Stimulated activated CD4-positive, alpha-beta T cell treated with anti-CD3 and anti-CD28 coated beads, Interleukin-1b, Interleukin-23, amount 100 ng/mL, for 1 hour (primary cell): ENCODE measurements at places on chromosomes 12 and 14.

DNA sequence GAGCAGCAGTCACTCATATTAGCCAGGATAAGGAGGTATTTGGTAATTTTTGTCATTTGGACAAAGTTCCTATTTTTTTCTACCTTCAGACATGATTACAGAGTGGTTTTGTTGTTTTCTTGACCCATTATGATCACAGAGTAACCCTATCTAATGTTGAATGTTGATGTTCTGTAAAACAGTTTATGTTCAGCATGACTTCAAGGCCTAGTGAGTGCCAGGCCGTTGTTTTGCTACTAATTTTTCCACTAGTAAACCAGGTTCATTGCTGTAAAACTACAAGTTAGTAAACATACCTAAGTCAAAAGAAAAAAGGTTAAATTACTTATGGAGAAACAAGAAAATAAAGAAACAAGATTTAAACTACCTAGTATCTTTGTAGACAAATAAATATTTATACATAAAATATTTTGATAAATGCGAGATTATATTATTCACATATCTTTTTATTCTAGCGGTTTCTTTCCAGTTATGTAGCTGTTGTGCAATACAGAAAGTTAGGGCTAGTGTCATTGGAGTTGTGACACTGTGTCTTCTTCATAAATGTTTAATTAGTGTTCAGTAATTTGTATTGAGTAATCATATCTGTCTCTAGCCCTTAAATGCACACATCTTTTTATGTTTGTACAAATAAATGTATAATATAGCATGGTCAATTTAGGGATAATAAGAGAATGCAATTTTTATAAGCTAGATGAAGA lies 16.5 kb downstream of the ETNK1 start:
- no peak for DNase-seq

- DNase-seq = no peak
Measured at GRCh38 chr14:92959189-92959531, 36.2 kb downstream of the CHGA start.

DNA sequence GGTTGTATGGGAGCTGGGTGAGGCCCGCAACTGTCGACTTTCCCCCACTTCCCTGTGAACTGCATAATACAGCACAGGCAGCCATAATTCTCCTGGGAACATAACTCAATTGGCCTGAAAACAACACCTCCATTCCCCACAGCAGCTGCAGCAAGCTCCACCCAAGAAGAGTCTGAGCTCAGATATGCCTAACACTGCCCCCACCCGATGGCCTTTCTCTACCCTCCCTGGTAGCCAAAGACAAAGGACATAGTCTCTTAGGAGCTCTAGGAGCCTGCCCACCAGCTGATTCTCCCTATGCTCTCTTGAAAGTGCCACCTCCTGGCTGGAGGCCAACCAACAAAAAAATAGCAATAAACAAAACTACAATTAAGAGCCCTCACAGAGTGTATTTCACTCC lies 542.7 kb upstream of the LMO3 start:
- DNase-seq = no peak

DNA sequence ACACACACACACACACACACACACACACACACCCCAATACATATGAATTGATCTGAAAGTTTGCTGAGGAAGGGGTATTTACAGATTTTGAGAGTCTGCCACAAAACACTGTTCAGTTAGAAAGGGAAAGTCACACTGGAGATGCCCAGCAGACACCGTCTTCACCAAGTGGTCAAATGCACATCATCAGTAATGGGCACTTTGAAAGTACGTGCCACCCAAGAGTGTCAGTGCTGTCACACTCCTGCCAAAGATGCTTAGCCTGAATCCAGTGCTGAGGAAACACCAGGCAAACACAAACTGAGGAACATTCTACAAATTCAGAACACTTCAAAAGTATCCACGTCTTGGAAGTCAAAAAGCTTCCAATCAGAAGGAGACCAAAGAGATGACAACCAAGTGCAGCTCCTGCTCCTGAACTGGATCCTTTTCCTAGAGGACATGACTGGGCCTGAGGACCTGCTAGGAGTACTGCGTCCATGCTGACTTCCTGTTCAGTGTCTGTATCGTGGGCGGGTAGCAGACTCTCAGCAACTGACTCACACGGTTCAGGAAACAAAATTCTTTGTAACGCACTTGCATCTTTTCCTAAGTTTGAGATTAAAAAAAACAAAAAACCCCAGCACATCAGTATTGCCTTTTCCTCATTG lies 18.6 kb downstream of the PSMC1 start:
- no peak for DNase-seq

DNA sequence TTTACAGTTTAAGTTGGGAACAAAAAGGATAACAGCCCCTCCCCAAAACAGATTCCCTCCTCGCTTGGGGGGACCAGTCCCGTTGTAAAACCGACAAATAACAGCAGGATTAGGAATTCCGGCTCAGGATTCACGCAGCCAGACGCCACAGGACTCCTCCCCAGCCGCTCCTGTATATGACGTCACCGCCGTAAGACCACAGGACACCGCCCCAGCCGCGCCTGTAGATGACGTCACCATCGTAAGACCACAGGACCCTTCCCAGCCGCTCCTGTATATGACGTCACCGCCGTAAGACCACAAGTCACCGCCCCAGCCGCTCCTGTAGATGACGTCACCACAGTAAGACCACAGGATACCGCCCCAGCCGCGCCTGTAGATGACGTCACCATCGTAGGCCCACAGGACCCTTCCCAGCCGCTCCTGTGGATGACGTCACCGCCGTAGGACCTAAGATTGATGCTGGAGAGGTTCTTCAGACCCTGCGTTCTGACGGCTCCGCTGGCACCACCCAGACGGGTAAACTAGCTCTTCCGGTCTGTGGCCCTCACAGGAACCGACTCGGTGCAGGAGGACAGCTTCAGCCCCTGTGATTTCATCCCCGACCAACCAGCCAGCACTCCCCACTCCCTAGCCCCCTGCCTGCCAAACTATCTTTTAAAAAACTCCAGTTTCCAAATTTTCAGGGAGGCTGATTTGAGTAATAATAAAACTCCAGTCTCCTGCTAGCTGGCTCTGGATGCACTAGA lies 43.9 kb upstream of the FBRSL1 start:
- peak; percentile 26 for DNase-seq

DNA sequence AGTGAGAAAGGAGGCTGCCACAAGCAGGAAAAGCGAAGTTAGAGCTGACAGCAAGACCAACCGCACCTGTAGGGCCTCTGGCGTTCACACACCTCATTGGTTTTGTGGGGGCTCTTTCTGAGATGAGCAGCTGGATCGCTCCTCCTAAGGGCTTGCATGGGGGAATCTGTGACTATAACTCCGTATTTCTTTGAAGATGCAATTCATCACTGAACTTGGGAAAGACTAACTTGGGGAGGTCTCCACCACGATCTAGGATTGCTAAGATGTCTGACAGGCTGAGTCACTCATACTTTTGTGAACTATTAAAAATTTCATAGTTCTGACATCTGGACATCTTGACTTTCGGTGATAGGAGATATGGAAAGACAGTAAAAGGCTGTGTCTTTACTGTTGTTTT lies 173.6 kb downstream of the ETV6 start:
- no peak for DNase-seq

GRCh38 chr14:90585106-90585505 lies 188.3 kb downstream of the CALM1 start:
- DNase-seq = no peak

- no peak for DNase-seq
Measured at GRCh38 chr14:77549451-77549850, 50.8 kb upstream of the ISM2 start.

DNA sequence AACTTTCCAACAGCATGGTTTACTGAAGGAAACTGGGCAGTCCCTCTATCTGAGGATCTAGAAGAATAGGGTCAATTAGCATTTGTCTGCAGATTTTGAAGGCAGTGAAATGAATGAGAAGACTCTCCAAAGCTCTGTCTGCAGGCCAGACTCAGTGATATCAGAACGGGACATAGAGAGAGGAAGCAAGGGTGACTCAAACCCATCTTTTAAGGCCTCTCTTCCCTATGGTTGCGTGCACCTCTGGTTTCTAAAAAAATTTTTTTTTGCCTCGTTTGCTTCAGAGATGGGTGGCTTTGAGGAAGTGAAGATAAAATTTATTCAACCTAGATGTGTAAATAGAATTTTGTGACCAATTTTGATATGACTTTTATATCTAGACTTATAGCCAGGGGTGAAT lies 71.9 kb upstream of the HOXC13 start:
- no peak for DNase-seq

DNA sequence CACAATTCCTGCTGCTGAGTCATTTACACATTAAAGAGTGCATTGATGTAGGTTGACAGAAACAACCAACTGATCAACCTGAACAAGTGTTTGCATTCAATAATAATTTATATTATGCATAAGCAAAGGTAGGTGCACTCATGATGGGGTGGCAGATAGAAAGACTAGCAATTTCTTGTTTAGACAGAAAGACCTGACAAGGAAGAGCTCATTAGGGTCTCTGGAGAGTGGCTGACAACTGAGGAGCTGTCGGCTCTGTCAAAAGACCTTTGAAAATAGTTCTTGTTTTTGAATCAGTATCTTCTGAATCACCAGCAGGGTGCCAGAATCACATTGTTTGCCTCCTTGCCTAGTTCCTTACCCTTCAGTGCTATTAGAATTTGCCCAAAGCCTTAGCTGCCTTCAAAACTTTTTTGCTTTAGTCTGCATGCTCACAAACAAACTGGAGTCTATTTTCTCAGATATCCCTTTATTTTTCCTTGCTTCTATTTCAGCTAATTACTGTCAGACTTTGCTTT lies 234.7 kb downstream of the BTG1 start:
- DNase-seq = no peak

- no peak for DNase-seq
Measured at GRCh38 chr12:84807249-84807648, 105.3 kb downstream of the SLC6A15 start.

GRCh38 chr14:85252011-85252410 lies 277.9 kb upstream of the FLRT2 start:
- DNase-seq = no peak

GRCh38 chr14:50156111-50156510 lies 39.7 kb upstream of the VCPKMT start:
- DNase-seq = no peak

DNA sequence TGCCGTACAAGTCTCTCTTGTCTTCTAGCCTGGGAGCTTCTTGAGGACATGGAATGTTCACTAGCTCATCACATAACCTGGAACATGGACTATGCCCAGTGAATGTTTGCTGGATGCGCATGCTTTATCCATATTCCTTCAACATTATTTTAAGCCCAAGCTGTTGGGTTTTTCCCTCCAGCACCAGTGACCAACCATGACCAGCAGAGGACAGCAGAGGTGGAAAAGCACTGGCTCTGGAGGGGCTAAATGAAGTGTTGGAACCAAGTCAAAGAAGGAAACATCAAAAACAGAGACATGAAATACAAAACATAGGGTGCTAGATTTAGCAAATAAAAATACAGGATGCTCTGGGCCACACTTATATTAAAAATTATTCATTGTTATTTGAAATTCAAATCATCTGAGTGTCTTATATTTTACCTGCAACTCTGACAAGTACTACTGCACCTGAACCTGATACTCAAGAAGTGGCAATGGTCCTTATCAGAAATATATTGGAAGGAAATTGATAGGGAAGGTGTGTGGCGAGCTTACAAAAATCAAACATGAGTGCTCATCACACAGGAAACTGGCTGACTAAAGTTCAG lies 23.1 kb upstream of the HELB start:
- no peak for DNase-seq

DNA sequence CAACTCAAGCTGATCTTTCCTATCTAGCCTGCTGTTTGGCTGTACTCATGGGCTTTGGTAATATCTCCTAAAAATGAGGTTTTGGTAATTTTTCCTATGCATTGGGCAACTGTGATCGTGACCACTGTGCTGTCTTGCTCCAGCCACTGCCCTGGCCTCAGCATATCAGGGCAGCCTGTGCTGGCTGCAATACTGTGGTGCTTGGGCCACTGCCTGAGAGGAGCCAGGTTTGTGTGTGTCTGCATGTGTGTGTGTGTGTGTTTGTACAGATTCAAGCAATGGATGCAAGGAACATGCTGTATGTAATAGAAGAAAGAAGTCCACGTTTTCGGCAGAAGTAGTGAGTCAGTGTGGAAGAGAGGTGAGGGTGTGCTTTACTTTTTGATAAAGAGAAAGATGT lies 13.0 kb downstream of the ERG28 start:
- DNase-seq = no peak

DNA sequence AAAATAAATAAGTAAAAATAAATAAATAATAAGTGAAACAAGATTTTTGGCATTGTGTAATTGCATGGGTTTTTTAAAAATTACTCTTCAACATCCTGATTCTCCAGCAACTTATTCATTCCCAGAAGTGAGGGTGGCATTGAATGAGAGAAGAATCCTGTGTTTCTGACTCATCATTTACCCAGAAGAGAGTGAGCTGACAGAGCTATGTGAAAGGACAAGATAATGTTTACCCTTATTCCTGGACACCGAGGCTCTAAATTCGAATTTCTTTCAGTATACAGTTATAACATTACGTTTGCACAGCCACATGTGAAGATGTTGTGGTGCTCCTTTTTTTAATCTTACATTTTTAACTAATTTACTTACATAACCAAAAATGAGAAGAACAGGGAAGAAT lies 36.4 kb downstream of the BBS10 start:
- DNase-seq = no peak

DNA sequence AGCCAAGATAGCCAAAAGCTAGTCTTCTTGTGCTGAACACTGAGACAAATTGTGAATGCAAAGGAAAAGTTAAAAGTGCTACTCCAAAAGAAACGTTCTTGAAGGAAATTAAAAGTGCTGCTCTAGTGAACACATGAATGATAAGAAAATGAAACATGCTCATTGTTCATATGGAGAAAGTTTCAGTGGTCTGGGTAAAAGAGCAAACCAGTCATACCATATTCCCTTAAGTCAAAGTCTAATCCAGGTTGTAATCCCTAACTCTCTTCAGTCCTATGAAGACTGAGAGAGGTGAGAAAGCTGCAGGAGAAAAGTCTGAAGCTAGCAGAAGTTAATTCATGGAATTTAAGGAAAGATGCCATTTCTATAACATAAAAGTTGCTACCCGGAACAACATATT lies 121.5 kb downstream of the MNAT1 start:
- DNase-seq = no peak

DNA sequence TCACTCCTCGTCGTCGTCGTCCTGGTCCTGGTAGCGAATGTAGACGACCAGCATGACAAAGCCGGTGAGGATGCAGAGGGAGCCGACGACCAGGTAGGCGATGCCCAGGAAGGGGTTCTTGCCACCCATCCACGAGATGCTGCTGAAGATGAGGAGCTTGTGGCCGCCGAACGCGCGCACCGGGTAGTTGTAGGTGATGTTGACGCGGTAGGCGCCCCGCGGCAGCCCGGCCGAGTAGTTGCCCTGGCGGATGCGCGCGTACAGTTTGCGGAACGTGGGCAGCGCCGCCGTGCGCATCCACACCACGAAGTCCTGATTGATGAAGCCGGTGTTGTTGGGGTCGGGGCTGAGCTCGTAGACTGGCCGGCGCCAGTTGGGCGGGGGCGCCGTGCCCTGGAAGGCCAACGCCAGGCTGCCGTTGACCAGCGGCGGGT lies 1.0 kb downstream of the TMEM30B start:
- DNase-seq = peak; percentile 14
